ENCODE measurements at places on chromosomes 2 and 18. TPM values are rescaled to one million over a fixed set of nuclear protein-coding genes. Genes with fewer than 3 reads are reported as not detected.

DNA sequence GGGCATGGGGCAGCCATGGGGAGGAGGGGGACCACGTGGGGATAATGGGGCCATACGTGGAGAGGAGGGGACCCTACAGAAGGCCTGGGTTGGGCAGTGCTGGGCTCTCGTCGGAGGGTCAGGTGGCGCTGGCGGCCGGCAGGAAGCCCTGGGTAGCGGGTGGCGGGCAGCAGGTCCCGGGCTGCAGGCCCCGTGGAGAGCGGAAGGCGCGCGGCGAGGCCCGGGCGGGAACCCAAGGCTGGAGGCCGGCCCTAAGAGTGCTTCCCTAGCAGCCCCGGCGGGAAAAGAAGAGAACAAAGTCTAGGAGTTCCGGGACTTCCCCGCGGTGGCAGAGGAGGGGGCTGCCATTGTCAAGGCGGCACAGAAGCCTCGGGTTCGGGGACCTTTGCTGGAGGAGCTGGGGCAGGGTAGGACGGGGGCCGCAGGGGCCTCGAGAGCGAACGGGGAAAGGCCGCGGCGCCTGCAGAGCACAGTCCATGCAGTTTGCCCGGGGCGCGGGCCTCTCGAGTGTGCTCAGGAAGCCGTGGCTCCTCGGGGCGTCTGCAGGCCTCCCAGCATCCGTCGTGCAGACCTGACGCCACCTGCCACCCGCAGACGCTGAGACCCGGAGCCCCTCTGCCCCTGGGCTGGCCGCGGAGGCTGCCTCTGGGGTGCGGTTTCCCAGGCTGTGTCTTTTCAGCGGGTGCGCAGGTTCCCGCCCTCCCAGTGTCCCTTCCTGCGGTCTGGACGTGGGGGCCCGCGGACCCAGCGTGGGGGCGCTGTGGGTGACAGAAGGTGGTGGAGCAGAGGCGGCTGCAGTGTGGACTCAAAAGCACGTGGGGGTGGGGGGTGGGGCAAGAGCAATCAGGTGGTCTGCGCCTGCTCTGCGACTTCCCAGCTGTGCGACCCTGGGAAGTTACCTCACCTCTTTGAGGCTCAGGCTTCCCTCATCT is 19.4 kb upstream of the NCL start:
- DNase-seq: peak; percentile 41

GRCh38 chr2:211617803-211618202 is 920.8 kb downstream of the ERBB4 start:
- no peak for DNase-seq

Gene CSRNP3
- total RNA-seq: 214 TPM

Gene SERPINB13
- total RNA-seq: 0.41 TPM

Gene KCNJ13
- total RNA-seq: 1.6 TPM

DNA sequence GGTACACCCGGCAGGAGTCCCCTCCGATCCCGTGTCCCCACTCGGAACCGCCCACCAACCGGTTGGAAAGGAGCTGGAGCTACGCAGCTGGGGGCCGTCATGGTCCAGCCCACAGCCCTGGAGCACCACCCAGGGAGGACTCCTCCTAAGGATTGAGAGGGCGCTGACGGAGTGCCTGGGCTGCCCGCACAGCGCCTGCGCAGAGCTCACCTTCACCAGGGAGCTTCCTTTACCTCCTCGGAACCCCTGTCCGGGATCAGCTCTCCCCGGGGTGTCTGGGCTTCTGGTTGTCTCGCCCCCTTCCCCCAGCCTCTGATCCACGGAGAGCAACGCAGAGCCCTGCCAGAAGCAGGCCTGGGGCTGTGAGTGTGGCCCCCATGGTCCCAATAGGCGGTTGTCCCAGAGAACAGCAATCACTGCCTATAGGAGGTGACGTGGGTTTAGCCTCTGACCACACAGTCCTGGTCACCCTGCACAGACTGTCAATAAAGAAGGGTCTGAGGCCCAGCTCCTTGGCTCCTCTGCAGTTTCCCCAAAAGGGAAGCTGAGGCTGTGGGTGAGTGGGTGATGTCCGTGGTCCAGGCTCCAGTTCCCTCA is 14.6 kb downstream of the ALPG start:
- DNase-seq: no peak

Gene DOK1
- 3.7 TPM for total RNA-seq

DNA sequence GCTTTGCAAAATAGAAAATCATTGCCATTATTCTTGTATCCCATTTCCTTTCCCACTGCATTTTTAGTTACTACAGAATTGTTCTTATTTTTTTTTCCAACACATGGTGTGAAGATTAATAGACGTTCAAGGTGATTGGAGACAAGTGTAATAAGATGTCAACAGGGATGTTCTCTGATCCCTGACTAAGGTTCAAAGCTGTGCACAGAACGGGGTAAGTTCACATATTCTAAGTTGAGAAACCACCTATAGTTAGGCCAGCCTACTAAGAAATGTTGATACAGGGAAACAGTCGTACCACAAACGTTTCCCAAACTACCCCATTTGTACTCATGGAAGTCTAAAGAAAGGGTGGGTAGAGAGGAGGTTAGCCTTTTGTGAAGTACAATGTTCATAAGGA is 6.4 kb upstream of the TMEM17 start:
- DNase-seq: no peak

DNA sequence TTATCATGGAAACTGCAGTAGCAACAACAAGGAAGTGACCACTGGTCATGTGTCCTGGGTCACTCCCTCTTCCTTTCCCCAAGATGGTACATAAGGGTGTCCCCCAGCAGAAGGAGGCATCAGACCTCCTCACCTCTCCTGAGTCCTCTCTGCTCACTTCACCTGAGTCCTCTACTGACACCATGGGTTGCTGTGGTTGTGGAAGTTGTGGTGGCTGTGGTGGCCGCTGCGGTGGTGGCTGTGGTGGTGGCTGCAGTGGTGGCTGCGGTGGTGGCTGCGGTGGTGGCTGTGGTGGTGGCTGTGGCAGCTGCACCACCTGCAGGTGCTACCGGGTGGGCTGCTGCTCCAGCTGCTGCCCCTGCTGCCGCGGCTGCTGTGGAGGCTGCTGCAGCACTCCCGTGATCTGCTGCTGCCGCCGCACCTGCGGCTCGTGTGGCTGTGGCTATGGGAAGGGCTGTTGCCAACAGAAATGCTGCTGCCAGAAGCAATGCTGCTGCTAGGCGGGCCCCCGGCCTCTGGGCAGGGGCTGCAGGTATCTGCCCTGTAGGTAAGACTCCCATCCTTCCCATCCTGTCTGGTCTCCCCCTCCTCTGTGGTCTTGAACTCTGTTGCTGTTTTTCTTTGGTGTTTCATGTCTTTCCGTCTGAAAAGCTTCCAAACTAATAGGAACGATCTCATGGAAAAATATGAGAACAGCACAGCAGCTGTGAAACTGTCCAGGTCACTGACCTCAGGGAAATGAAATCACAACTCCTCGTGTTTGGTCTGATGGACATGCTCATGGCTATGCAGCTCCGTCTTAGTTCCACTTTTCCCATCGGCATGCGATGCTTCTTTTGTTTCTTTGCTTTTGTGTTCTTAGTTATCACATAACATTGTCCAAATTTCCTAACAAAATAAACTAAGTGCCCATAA is at the start of gene SCYGR4:
Gene SCYGR4, plus strand, starts transcription at position 183 of the 915 bp plus-strand sequence. Its CDS starts 0 bp downstream, at position 183.
- no peak for DNase-seq

DNA sequence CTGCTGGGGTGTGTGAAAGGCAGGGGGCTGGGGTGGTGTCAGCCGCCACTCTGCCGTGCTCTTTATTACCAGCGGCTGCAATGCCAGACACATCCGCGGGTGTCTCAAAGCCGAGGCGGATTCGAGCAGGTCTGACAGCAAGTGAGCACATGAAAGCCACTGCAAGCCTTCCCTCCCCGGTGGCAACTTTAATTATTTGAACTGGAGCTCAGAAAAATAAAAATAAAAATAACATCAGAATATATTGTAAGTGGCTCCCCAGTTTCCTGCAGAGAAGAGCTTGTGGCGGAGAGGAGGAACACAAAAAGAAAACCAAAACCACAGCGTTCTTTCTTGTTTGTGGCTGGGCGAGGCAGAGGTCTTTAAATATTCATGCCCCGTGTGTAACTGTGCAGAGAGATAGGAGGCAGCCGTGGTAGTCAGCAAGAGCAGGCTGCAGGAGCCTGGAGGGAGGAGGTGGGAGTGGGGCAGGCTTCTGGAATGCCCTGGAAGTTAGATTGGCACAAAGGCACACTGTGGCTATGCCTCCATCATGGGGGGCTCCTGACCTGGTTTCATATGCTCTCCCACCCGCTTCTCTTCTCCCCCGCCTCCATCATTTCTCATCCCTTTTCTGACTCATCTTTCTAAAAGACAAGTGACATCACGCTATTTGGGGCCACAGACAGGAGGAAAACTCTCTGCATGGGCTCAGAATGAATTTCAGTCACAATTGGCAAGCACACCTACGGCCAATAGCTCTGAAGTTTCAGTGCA is 199.8 kb downstream of the CLIP4 start:
- DNase-seq: no peak

GRCh38 chr18:70181015-70181414 is 24.5 kb downstream of the RTTN start:
- no peak for DNase-seq

DNA sequence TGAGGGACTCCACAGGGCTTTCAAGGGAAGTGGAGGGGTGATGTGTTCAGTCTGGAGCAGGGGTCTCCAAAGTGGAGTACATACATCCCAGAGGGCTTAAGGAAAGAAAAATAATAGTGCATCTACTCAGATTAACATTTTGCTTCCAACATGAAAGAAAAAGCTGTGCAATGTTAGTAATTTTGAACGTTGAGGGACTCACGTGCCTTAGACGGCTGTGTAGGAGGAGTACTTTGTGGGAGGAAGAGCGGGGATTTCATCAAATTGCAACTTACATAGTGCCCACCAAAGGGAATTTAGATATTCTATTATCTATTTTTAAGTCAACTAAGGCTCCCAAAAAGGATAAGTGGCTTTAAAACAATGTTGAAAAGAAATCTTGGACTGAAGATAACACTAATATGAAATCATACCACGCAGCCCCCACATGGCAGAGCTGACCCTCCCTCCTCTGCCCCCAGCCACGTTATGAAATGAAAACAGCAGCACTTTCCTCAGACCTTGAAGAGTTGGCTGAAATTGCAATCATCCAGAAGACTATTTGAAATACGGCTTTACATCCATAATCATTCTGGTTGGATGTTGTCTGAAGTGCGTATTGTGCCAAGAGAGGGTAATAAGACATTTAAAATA is 42.9 kb downstream of the MEX3C start:
- no peak for DNase-seq

DNA sequence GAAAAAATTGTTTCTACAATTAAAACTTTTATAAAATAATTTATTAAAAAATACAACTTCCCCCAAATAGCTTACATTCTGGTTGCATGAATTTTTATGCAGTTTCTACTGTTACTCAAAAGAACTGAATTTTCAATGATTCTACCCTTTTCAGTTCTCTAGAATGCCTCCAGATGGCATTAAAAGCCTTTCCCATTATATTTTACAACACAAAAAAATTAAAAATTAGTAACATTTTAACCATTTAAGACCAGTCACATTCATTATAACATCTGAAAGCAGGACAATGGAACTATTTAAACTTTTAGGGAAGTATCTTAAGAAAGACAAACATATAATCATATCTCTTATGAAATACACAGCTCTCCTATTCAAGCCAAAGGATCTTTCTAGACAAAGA is 236.0 kb upstream of the REV1 start:
- no peak for DNase-seq

Measured in frontal cortex (tissue), 4 donors.